SHP77 (cell line): ENCODE measurements at places on chromosomes 13 and 19.

- DNase-seq: no peak
These were observed 6.5 kb downstream of the KCNN4 start for GRCh38 chr19:43774103-43774939.

DNA sequence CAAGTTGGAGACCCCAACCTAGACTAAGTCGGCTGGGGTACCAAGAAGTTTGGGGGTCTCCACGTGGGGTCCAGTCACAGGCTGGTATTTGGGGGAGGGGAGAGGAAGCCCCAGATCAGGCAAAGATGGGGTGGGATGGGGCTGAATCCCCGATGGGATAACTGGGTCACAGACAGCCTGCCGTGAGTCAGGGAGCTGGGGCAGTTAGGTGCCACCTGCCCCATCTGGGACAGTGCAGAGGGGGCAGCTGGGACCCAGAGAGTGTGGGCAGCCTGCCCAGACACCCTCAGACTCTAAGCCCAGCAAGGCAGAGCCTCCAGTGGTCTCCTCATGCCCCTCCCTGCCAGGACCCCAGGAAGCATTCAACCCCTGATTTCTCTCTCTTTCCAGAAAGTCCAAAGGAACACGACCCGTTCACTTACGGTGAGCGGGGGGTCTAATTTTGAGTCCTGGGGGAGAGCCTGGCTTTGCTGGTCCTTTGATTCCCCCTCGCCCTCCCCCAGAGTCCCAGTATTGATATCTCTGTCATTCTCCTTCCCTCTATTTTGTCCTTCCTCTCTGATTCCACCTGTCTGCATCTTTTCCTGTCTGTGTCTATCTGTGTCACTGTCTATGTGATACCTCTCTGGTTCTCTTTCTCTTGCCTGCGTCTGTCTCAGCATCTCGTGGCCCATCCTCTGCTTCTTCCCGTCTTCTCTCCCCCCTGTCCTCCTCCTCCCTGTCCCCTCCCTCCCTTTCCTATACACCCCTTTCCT is 1.8 kb downstream of the FXYD1 start:
- no peak for DNase-seq

DNA sequence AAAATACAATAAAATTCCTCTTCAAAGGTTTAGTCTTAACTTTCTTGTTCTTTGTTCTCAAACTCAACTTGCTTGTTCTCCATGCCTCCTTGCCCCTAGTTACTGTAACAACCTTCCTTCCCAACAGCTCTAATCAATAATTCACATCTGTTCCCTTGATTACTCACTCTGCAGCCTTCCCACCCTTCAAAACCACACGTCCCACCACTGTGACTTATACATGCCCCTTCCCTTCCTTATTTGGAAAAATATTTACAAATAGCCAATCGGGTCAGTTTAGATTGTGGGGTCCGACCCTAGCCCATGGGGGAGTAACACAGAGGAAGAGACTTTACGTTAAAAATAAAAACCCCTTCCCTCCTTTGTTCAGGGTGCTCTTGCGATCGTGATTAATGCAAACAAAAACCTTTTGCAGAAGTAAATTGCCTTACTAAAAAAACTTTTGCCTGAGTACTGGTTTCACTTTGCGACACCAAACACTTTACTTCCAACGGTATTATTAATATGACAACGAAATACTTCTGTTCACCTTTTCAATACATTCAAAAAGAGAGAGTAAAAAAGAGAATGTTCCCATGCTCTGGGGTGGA is 512 bp upstream of the ZNF93 start:
- DNase-seq: no peak

DNA sequence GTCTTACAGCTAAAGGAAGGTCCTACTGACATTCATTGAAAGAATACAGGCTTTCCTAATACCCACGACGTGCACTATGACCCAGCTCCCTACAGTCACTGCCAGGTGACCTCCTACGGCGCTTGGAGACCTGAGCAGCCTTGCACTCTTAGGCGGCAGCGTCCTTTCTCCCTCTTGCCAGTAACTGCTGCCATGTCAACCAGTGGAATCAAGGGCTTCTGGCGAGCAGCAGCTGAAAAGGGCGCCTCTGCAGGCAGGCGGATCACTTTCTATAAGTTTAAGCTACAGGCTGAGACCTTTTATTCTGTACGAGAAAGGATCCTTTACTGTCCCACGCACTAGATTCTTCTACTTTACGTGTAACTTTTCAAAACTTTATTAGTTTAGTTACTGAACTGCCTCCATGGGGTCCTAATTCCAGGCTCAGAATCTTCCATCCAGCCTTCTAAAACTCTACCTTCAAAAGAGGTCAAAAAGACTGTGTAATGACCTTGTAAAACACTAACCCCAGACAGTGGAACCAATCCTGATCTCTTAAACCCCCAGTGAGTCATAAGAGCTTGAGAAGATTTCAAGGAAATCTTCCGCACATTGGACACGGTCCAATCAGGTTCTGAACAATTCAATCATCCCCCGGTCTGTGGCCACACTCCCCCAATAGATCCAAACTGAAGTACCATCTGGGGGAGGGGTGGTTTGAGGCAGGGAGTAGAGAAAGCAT is 1.9 kb downstream of the KCTD12 start:
- DNase-seq: peak; percentile 67

GRCh38 chr19:48479686-48480085 is 10.5 kb downstream of the CYTH2 start:
- DNase-seq: no peak

DNA sequence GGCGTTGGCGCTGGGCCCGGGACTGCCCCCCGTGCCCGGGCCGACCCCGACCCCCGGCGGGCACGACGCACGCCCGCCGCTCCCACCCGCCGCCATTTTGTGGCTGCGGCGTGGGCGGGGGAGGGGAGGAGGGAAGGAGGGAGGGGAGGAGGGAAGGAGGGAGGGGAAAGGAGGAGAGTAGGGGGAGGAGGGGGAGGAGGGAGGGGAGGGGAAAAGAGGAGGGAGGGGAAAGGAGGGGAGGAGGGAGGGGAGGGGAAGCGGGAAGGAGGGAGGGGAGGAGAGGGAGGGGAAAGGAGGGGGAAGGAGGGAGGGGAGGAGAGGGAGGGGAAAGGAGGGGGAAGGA is at the start of gene BTBD2:
Gene BTBD2, minus strand, starts transcription at position 107 of the 343 bp plus-strand sequence. Its CDS starts 11 bp downstream, at position 96.
- DNase-seq: peak; percentile 40

- no peak for DNase-seq
These were observed 113.5 kb downstream of the COG6 start for GRCh38 chr13:39768962-39769361.

DNA sequence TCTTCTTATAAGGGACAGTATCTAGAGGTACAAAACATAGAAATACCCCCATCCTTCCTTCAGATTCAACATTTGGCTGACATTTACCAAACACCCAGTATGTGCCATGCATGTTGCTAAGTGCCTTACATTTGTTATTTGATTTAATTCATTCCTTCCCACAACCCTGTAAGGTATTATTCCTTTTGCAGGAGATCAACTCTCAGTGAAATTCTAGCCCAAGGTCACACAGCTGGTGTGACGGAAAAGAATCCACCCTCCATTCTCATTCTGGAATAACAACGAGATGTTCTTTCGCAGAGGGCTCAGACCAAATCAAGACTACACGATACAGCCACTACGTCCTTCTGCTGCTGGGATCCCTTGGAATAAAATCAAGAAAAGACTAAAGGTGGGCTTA is 67.8 kb downstream of the C13orf42 start:
- no peak for DNase-seq

DNA sequence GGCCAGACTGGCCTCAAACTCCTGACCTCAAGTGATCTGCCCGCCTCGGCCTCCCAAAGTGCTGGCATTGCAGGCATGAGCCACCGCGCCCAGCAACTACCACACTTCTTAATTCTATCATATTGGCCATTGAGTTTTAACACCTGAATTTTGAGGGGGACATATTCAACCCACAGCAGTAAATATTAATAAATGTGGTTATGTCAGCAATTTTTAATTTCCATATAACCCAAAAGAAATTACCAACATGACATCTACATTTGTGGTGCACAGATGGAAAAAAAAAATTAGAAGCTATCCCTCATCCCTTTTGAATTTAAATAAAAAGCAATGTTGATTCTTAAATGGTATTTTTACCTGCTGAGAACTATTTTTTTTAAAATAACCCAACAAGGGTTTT is 88.7 kb downstream of the SLITRK6 start:
- no peak for DNase-seq

GRCh38 chr19:584240-585001 is 5.3 kb upstream of the HCN2 start:
- peak; percentile 37 for DNase-seq

- no peak for DNase-seq
These were observed 7.0 kb downstream of the SLC1A6 start for GRCh38 chr19:14972676-14973075.

GRCh38 chr13:44211704-44212346 is 161.8 kb upstream of the SERP2 start:
- DNase-seq: no peak

DNA sequence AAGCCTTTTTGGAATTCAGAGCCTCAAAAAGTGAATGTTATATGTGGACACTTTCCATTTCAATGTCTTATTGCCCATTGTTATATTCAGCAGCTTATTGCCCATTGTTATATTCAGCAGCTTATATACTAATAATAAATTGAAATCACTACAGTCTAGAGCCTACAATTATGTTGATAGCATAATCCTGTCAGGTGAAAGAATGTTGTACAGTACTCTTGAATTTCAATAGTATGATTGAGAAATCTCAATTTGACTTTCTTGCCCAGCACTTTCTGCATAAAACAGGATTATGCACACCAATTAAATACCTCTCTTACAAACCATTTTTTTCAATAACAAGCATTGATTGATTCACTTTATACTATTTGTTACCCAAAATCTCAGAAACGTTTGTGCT is 260.8 kb downstream of the PCDH9 start:
- DNase-seq: no peak

GRCh38 chr19:35266520-35267352 is 2.0 kb upstream of the USF2 start:
- no peak for DNase-seq

DNA sequence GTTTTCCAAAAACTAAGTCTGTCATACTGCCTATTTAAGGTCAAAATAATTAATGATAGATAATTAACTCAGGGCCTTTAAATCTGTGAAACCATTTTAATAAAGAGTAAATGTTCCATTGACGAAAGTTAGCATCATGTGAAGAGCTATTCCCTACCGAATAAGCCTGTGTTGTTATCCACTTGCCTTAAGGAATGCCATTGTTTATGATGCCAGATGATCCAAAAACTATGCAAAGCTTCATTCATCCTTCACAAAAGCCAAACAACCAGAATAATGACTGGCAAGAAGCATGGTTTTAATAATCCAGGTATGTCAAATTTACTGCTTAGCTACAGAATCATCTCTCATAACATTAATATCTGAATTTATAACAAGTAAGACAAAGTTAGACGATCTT is 6.5 kb upstream of the GPC6 start:
- DNase-seq: no peak

DNA sequence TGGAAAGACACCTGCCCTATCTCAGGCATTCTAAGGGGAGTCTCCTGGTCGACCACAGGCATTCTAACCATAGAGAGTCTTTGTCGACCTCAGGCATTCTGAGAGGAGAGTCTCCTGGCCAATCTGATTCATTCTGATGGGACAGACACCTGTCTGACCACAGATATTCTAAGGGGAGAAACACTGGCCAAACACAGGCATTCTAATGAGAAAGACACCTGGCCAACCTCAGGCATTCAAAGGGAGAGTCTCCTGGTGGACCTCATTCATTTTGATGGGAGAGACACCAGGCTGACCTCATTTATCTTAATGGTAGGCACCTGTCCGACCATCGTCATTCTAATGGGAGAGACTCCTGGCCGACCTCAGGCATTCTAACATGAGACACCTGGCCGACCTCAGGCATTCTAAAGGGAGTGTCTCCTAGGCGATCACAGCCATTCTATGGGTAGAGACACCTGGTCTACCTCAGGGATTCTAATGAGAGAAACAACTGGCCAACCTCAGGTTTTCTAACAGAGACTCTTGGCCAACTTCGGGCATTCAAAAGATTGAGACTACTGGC is 1351.5 kb downstream of the UQCRFS1 start:
- DNase-seq: no peak

DNA sequence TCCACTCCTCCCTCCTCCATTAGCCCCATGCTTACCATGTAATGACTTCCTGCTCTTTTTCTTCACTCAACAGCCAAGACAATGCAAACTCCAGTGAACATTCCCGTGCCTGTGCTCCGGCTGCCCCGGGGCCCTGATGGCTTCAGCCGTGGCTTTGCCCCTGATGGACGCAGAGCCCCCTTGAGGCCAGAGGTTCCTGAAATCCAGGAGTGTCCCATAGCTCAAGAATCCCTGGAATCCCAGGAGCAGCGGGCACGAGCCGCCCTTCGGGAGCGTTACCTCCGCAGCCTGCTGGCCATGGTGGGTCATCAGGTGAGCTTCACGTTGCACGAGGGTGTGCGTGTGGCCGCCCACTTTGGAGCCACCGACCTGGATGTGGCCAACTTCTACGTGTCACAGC is 2.9 kb upstream of the PPP1R37 start:
- DNase-seq: no peak

DNA sequence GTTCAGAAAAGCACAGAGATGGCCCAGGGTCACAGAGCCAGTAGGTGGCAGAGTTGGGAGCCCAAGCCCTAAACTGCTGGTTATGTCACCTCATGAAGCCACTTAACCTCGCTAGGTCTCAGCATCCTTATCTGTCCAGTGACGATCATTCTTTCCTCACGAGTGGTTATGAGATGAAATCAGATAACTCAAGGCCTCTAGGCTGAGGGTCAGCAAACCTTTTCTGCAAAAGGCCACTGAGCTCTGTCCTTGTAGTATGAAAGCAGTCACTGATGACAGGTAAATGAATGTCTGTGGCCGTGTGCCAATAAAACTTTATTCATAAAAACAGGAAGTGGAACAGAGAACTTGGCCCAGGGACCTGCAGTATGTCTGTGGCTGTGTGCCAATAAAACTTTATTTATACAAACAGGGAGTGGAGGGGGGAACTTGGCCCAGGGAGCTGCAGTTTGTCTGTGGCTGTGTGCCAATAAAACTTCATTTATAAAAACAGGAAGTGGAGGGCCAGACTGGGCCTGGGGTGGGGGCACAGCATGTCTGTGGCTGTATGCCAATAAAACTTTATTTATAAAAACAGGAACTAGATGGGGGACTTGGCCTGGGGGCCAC is 71.2 kb downstream of the GNG7 start:
- DNase-seq: no peak

- no peak for DNase-seq
These were observed 1736.6 kb upstream of the MIR17HG start for GRCh38 chr13:89610881-89611280.

- no peak for DNase-seq
These were observed 3.0 kb downstream of the LTBP4 start for GRCh38 chr19:40604171-40604646.

GRCh38 chr13:50227361-50227760 is 212.1 kb downstream of the KCNRG start:
- no peak for DNase-seq

- no peak for DNase-seq
These were observed 7.0 kb downstream of the COL5A3 start for GRCh38 chr19:10003271-10003670.
